ENCODE measurements at places on chromosomes 6 and 20.

- DNase-seq = no peak
Observed at GRCh38 chr6:44529146-44529905, 141.8 kb downstream of the CDC5L start.

- DNase-seq = no peak
Observed at GRCh38 chr6:79301290-79301689, 66.8 kb upstream of the HMGN3 start.

DNA sequence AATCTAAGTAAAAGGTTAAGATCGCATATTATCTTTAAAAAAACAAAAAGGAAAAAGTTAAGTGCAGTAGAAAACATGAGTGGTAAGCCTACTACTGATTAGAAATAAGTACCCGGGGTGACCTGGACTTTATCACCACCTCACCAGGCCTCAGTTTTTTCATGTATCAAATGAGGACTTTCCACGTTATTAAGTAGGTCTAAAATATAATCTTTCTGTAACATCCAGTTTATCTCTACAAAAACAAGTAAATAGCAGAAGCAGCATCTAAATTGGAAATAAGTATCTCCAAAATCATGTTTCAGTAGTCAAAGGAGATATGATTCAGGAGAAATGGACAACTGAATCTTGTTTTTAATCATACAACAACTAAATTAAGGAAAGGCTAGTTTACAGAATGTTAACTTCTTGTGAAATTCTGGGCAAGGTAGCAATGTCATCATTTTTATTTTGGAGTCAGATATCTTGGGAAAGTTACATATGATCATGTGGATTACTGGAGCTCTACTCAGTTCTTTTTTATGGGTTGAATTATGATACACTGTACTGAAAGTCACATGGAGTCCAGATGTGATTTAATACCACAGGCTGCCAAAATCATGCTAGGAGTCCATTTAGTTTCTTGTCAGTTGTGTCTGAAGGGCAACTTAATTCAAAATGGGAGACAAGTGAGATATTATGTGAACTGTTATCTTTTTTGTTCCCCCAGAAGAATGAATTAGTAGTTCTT, 114.7 kb upstream of the PRL start:
- DNase-seq = no peak

DNA sequence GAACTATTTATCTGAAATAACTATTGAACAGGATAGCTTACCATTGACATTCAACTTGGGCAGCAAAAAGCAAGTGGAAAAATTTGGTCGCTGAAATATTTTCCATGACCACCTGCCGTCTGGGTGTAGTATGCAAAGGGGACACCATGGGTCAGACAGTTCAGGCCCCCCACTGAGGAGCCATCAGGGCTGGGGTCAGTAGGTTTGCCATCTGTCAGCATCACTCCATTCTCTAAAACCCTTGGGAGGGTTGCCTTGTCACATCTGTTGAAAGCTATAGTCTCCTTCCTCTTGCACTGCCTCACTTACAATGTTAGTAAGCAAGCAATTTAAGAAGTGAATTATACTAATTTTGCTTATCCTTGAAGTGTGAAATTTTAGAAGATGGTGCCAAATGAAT, 44.9 kb downstream of the NRN1 start:
- DNase-seq = no peak

DNA sequence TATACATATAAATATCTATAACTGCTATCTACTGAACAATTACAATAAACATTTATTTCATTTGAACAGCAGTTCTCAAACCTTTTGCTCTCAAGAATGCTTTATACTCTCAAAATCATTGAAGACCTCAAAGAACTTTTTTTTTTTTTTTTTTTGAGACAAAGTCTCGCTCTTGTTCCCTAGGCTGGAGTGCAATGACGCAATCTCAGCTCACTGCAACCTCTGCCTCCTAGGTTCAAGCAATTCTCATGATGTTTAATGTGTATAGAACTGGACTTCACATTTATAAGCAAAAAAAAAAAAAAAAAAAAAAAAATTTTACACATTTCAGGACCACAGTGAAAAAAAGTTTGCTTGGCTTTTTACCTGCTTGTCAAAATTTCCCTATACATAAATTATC, 11.7 kb downstream of the UBE2V1 start:
- no peak for DNase-seq

GRCh38 chr6:11653028-11653583, 115.6 kb downstream of the TMEM170B start:
- no peak for DNase-seq
